RPMI7951 (cell line): ENCODE measurements at places on chromosomes 2 and 18. TPM values are rescaled to one million over a fixed set of nuclear protein-coding genes. Genes with fewer than 3 reads are reported as not detected.

DNA sequence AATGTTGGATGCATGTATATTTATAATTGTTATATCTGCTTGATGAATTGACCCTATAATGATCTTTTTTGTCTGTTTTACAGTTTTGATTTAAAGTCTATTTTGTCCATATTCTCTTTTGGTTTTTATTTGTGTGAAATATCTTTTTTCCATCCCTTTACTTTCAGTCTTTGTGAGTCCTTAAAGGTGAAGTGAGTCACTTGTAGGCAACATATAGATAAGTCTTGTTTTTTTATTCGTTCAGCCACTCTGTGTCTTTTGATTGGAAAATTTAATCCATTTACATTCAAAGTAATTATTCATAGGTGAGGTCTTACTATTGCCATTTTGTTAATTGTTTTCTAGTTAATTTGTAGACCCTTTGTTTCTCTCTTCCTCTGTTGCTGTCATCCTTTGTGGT is 62.5 kb downstream of the NUP35 start:
- no peak for DNase-seq

GRCh38 chr18:49098386-49098785 is 147.6 kb upstream of the SMAD7 start:
- no peak for DNase-seq

DNA sequence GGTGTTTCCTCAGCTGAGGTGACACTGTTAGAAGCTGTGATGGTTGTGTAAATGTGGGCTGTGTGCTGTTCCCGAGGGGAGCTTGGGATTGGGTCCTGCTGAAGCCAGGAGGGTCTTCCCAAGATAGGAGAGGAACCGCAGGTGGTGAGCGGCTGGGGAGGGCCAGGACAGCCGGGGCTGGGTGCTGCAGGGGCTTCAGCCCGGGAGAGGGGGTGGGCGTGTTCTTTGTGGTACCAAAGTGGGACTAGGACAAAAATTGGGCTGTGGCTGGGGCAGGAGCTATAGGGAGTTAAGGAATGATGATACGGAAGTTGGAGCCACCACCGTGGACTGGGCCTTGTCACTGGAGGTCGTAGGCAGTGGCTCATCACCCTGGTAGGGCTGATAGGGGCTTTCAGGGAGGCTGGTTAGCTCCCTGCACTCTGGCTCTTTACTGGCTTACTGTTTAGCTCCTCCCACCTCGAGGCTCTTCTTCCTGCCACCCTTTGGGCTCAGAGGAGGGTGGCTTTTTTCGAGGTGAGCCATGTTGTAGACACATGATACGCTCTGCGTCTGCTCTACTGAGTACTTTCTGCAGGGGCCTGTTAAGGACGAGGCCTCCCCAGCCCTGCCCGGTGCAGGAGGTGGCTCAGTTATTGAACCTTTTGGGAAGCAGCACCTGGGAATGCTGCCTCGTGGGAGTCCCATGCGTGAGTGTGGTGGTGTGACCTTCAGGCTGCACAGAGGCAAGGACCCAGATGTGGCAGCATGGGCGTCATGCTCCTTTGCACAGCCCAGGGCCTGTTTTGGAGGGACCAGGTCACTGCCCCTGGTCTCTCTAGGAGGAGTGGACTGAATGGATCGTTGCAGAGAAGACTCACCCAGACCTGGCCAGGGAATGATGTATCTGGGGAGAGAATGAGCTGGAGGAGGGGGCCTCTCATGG is 21.6 kb downstream of the ASB1 start:
- DNase-seq: no peak

DNA sequence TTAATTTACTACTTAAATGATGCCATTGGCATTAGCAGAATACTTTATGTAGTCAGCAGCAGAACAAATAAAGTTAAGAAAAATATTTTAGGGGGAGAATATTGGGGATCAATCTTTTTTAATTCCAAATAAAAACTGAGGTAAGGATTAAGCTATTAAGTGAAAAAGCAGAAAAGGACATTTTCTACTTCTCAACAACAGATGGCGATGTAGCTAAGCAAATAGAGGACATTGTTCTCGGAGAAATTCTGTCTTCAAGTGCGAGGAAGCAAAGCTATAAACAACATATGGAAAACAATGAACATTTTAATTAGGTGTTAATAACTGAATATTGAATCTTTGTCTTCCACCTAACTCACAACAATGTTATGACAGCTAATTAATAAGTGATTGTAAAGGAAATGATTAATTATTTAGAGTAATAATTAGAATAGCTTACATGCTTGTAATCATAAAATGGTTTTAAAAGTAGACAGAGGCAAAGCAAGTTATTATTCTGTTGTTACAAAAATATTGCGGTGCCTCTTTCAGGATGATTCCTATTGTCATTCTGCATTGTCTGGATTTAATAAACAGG is 32.9 kb upstream of the CCDC93 start:
- peak; percentile 40 for DNase-seq

DNA sequence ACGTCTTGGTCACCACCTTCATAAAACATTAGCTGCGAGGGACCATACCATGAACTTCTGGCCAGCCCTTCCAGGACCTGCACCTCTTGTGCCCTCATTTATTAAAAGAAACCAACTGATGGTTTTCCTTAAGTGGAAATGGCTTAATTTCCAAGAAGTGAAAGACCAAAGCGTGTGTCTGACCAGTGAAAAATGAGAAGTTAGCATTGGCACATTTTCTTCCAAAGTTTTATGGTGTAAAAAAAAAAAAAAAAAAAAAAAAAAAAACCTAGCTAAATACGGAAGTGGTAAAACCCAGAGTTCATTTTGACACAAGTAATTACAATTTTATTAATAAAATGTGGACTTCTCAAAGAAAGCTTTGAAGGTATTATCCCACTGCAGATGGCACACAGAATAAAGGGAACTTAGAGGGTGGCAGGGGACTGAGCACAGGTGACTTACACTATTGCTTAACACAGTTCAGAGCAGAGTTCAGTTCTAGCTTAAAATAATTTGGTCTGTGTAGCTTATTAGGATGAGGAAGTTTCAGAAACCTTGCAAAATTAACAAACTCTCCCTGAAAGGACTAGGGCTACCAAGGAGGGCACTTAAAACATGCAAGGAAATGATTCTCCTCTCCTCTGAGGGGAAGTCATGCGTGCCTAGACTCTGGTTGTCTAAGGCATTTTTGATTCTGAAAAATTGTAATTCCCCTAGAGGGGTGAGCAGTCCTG is 42.2 kb upstream of the EPG5 start:
- DNase-seq: no peak

- DNase-seq: no peak
Observed at GRCh38 chr2:144011553-144011952, 508.4 kb downstream of the ZEB2 start.

- no peak for DNase-seq
Observed at GRCh38 chr2:24739354-24740025, 53.7 kb downstream of the PTRHD1 start.

- no peak for DNase-seq
Observed at GRCh38 chr18:6221602-6222014, 193.1 kb downstream of the L3MBTL4 start.

- no peak for DNase-seq
Observed at GRCh38 chr2:236169151-236169721, 1.1 kb upstream of the GBX2 start.

DNA sequence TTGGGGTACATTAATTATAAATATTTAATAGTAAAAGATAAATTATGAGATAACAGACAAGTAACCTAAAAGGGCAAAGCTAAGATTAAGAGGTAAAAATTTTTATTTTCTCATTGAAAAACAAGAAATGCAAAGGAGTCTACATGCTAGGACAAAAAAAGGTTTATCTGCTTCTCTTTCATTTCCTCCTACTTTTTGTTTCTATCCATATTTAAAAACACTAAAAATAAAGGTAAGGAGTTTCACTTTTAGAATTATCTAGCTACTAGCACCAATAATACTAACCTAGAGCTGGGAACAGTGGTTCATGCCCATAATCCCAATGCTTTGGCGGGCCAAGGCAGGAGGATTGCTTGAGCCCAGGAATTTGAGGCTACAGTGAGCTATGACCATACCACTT is 1551.7 kb upstream of the SLC39A10 start:
- DNase-seq: no peak

DNA sequence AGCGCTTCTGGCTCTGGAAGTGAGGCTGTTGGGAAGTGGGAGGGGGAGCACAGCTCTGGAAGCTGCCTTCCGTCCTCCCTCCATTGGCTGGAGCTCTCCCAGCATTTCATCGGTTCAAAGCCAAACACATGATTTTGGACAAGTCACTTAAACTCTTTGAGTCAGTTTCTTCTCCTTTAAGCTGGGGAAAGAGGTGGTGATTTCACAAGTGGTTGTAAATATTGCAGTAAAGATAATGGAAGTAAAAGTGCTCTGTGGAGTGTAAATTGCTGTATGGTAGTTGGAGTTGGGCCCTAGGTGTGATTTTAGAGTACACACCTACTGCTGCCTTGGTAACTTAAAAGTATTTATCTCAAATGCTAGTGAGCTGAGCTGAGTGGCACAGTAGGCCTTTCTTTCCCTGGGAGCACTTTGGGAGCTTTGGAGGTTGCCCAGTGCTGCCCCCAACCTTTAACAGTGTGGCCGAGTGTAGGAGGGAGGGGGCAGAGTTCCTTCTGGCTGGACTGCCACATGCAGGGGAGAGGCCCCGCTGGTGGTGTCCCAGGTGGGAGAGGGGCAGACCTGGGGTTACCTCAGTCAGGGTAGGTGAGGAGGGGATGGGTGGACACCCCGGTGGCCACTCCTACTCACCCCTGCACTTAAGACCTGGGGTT is 54.7 kb downstream of the ASAP2 start:
- DNase-seq: no peak

DNA sequence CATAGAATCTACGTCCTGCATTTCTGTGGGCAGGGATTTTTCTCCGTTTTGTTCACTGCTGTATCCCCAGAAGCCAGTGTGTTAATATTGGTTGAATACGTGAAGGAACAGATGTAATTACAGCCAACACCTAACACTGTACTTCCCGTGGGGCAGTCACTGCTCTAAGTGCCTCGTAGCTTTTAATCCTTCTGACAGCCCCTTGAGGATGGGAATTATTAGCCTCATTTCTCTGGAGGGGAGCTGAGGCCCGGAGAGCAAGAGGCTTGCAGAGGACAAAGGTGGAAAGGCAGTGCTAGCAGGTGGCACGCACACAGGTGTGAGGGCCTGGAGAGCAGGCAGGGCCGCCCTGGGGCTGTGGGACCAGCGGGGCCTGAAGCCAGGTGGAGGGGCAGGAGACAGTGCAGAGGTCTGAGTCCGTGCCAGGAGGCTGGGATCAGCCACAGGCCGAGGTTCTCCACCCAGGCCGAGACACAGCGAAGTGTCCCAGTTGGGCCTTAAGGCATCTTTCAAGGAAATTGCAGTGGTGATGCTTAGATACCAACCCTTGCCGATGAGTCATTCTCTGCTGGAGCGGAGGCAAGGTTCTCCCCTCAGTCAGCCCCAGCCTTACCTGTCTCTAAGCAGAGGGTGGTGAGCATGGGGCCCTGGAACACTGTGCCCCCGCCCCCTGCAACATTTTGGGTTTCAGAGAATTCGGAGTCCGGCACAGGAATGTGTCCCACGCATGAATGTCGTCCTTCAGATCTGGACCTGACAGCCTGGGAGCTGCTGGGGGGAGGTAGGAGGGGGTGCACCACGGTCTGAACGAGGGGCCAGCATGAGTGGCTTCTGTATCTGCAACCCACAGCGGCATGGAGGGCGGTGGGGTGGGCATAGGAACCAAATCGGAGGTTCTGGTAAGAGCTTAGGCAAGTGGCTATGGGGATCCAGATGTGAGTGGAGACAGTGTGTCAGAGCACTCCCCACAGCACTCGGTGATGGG is 122.6 kb downstream of the GBX2 start:
- DNase-seq: no peak

RGPD5 gene
- total RNA-seq: 1.7 and 28.5 TPM in 2 replicates

ZFP36L2 gene
- total RNA-seq: 6.4 and 9.1 TPM in 2 replicates
